Suppressor macrophage treated with lipopolysaccharide for 1 hour (primary cell): ENCODE measurements at places on chromosomes 5 and 9.

DNA sequence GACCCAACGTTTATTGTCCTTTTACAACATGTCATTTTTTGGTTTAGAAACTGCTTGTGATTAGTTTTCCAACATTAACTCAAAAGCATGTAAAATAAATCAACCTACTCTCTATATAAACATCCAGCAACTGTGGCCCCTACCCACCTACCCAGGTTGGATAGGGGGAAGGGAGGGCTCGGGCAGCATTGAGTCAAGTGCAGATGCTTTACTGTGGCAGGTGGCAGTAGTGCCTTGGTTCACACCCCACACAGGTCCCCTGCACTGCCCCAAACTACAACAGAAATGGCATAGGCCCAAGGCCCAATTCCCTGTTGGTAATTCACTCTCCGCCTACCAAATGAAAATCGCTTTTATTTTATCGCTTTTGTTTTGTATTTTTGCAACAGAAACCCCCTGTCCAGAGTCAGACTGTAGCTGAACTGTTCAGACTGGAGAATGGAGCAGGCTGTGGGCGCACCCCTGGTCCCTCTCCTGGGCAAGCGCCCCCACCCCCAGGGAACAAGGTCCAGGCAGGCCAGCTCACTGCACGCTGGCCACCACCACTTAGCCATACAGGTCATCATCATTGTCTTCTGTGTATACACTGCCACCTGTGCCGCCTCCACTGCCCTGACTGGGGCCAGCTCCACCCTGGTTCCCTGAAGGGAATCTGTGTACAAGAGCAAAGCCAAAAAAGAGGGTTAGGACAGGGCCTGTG lies 15.7 kb downstream of the VCP start:
- no peak for DNase-seq

GRCh38 chr5:142757564-142757963 lies 12.6 kb upstream of the ARHGAP26 start:
- no peak for DNase-seq

DNA sequence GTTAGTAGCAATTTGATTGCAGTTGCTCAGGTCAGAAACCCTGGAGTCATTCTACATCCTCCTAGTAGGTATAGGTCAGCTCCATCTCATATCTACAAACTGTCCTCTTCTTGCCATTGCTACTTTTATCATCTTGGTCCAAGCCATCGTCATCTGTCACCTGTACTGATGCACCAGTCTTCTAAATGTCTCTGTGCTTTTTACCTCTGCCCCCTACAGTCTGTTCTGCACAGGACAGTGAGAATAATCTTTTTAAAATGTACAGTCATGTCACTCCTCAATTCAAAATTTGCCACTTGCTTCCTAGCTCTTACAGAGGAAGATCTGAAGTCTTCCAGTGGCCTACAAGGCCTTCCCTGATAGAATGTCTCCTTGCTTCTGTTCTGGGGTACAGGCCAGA lies 6.8 kb downstream of the NNT start:
- no peak for DNase-seq

- no peak for DNase-seq
Measured at GRCh38 chr5:71589903-71590302, 2.8 kb downstream of the MCCC2 start.

- DNase-seq: no peak
Measured at GRCh38 chr5:169411786-169412430, 111.0 kb upstream of the SLIT3 start.
